Left ventricle myocardium superior (tissue), 1 donor: ENCODE measurements at places on chromosomes 4 and X.

DNA sequence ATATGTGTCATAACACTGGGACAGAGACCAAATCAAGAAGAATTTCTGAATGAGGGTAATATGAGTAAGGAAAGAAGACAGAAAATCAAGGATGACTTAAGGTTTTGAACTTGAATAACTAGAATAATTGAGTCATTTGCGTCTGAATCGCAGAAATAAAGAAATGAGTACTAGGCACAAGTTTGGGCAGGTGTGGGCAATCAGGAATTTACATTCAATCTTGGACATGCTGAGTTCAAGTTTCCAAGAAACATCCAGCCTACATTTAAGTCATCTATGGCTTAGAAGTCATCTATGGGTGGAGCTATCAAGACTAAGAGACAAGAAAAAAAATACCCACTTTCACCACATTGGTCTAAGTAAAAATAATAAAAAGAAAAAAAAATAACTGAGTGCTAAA lies 30.4 kb upstream of the WDR44 start:
- no peak for DNase-seq

DNA sequence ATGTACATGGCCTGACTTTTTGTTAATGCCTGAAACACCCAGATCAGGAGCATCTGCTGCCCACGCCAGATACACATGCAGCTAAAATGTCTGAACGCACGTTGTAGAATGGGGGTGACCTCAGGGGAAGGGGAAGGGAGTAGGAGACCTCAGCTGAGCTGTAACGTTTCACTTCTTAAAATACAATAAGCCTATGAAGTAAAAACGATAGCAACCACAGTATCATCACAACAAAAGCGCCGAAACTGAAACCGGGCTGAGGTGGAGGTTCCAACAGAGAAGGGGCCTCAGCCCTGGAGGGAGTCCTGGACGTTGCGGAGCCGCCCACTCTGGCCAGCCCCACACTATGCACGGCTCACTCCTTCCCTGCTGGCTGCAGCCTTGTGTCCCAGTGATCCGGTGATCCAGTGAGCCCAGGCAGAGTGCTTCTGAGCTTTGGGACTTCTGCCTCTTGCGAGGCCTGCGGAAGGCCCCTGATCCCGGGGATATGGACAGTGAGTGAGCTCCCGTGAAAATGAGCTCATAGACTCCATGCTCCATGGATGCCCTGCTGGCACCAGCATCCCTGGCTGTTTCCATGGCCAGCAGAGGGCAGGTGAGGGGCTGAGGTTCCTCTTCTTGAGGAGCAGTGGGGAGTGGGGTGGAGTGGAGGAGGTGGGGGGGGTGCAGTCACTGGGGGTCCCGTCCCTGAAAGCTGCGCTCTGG lies 52.0 kb downstream of the HMX1 start:
- DNase-seq = no peak

DNA sequence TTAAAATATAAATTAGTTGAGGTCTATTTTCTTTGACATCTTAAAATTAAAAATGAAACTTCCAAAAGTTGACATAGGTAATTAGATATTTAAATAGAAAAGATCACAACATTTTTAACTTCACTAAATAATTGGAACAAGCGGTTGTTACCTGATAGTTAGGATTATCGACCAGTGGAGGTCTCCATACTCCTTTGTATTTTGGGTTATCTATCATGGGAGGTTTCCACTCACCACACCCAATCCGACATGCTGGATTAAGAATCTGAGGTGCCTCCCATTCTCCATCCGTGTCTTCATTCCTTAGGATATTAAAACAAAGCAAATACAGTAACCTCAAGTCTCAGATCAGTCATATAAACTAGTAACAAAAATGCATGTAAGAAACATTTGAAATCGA lies 22.2 kb downstream of the SCOC start:
- DNase-seq = no peak

DNA sequence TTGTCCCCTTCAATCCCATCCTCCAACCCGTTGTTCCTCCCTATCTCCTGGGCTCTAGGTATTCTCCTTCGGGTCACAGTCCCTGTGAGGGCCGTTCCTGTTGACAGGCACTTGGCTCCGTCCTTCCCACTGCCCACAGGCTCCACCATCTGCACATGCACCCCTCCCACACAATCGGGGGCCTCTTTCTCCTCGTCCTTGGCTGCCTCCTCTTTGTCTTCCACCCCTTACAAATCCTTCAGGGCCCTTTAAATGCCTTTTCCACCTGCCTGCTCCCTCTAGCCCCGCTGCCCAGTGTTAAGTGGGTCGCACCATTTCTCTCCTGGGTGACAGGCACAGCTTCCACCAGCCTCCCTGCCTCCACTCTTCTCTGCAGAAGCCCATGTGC lies 2.7 kb upstream of the AVPR2 start:
- DNase-seq = no peak

- no peak for DNase-seq
These were observed 1.3 kb downstream of the SMIM20 start for GRCh38 chr4:25915353-25915705.

DNA sequence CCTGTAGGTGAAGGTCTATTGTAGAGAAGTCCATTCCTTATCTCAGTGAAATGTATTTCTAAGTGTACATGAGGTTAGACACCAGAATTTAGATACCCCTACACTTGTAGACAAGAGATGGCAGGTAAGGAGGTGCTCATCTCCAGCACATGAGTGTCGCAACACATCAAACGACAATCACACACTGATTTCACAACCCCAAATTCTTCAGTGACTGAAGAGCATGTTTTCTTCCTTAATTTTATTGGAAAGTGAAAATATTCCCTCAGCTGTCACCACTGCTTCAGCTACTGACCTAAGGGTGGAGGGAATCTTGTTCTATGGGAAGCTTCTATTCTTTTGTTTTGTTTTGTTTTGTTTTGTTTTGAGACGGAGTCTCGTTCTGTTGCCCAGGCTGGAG lies 280.3 kb downstream of the ARHGAP24 start:
- no peak for DNase-seq

GRCh38 chr4:113303315-113303714 lies 253.9 kb downstream of the ANK2 start:
- DNase-seq = peak; percentile 70
